ENCODE measurements at places on chromosomes 3 and 15. TPM values are rescaled to one million over a fixed set of nuclear protein-coding genes. Genes with fewer than 3 reads are reported as not detected.

The CNTN4 gene
- not detected for total RNA-seq

The GABRA5 gene
- total RNA-seq = 97.2 TPM

The PLSCR5 gene
- total RNA-seq = not detected

The CYP19A1 gene
- total RNA-seq = 0.10 TPM

The PTH1R gene
- total RNA-seq = 0.72 TPM

The LRRC31 gene
- not detected for total RNA-seq

The LNP1 gene
- 0.80 TPM for total RNA-seq

The ERICH6 gene
- total RNA-seq = 0.10 TPM

The SPTBN5 gene
- 0.17 TPM for total RNA-seq

The CADM2 gene
- 0.05 TPM for total RNA-seq

The ADAMTS7 gene
- total RNA-seq = 8.5 TPM

The THSD4 gene
- total RNA-seq = 25.8 TPM

The ANKRD63 gene
- 0.40 TPM for total RNA-seq

The PSTPIP1 gene
- not detected for total RNA-seq

The MCF2L2 gene
- total RNA-seq = 0.17 TPM

The SNTN gene
- total RNA-seq = not detected

The PXYLP1 gene
- total RNA-seq = 16.6 TPM

The GOLGA8S gene
- 0.14 TPM for total RNA-seq

The SKOR1 gene
- not detected for total RNA-seq

The TIPIN gene
- 25.4 TPM for total RNA-seq

The P2RY1 gene
- 0.49 TPM for total RNA-seq

The KIF9 gene
- 18.2 TPM for total RNA-seq

The ARNT2 gene
- 16.5 TPM for total RNA-seq

Measured in A549 treated with AZD2906 at 1 μM for 4 hours (cell line).